ENCODE measurements at places on chromosomes 7 and 10.

DNA sequence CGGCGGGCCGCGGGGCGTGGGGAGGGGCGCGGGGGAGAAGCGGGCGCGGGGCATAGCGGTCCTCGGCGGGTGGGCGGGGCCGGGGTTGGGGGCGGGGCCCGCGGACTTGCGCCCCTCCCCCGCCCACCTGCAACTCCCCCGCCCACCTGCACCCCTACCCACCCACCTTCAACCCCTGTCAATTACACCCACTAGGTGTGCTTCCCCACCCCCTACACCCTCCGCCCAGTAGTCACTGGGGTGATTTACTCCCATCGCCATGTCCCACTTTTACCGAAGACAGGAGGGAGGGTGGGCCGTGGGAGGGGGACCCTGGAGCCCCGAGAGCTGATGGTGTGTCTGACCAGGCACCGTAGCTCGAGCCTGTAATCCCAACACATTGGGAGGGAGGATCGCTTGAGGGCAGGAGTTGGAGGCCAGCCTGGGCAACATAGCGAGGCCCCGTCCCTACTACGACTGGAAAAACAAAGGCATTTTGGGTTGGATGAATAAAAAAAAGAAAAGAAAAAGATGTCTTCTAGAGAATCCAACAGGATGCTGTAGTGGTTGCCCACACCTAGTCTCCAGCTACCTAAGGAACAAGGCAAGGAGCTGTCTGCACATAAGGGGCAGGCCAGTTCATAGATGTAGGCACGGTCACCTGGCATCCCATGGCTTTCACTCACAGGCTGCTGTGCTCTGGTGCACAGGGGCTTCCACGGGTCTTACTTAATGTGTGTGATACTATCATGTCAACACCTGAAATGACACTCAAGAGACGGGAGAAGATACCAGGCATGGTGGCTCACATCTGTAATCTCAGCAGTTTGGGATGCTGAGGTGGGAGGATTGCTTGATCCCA lies 761 bp downstream of the KCTD7 start:
- no peak for DNase-seq

DNA sequence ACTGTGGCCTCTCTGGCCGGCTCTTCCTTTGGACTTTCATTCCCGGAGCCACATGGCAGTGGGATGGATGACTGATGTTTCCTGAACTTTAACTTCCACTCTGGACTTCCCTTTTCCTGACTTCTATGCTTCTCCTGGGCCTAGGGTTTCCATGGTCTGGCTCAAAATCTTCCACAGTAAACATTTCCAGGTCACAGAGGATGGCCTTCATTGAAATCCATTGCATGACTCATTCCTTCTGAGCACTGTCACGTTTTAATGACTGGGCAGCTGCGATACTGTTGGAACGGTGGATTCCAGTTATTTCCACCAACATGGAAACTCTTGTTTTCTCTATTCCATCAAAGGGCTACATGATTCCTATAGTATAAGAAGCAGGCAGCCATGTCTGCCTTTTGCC lies 24.4 kb upstream of the ZNF273 start:
- DNase-seq, result no peak

DNA sequence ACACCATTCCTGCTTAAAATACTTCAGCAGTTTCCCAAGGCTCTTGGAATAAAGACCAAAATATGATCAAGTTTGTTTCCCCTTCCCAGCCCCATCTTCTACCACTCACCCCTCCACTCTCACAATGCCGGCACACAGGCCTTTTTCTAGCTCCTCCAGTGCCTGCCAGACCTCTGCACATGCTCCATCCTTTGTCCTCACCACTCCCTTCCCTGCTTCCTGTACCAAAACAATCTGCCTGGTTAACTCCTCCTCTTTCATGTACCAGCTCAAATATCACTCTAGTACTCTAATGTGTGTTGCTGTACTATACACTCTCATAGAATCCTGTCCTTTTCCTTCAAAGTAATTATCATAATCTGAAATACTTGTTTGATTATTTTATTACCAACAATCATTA lies 19.4 kb downstream of the SCRN1 start:
- no peak for DNase-seq

- DNase-seq, result peak; percentile 97
These were observed 10.7 kb downstream of the AMZ1 start for GRCh38 chr7:2698581-2699288.

- DNase-seq, result no peak
These were observed 10.6 kb upstream of the GRB10 start for GRCh38 chr7:50793120-50793946.

GRCh38 chr10:122021379-122021778 lies 32.4 kb downstream of the TACC2 start:
- DNase-seq, result no peak

DNA sequence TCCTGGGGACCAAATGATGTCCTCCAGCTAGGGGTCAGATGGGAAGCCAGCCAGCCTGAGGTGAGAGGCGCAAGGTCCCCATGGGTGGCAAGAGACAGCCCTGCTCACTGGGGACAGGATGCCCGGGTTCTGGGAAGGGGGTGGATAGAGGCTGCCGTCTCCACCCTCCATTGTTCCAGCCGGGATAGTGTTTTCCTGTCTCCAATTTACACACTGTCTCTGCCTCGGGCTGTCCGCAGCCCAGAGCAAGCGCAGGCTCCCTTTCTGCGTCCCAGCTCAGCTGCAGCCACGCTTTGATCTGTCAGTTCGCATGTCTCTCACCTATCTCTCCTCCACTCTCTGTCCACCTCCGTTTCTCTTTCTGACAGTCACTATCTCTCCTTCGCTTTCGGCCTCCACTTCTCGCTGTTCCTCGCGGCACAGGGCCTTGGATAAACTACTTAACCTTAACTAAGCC lies 2.1 kb downstream of the EPHB4 start:
- no peak for DNase-seq

DNA sequence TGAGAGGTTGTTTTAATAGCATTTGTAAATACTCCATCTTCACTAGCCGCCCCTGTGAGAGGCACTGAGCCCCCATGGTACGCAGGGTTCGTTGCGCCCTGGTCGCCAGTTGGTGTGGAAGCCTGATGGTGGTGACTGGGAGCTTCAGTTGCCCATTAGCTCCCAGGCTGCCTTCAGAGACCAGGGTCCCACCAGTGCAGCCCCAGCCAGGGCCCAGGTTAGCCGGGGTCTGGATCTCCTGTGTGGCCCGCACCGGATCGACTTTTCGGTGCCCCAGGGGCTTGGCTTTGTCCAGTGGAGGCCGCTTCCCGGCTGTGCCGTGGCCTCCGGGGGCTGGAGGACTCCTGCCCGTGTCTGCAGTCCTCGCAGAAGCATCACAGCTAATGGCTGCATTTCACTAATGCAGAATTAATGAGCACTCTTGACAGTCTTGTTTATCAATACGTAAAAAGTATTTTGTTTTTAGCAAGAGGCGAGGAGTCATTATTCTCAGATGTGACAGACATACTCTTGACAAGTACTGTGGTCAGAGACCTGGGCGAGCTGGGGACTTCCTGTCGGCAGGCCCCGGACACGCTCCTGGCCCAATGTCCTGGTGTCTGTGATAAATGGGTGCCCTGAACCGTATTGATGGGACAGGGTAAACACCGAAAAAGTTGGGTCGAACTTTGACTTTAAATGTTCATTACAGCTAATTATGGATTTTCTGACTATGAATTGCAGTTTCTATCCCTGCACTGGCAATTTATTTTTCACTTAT lies 99.8 kb downstream of the NKX6-2 start:
- no peak for DNase-seq

DNA sequence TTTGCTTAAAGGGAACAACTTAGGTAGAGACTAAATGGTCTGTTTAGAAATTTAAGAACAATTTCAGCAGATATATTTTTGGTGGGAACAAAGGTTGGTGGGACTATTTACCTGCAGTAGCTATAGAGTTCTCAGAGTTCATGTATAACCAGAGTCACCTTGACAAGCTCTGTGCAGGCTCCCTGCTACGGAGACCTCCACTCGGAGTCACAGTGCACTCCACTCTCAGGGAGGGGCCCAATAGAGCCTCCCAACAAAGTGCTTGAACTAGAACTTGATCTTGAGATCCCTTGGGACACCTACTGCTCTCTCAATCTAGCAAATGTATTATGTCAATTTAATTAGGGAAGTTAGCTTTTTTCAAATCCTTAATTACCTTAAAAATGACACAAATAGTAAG lies 2.3 kb downstream of the MYPN start:
- DNase-seq, result no peak

- DNase-seq, result no peak
These were observed 48.2 kb downstream of the SLC25A13 start for GRCh38 chr7:96273716-96274115.

GRCh38 chr10:118820326-118821116 lies 65.8 kb upstream of the CACUL1 start:
- no peak for DNase-seq

DNA sequence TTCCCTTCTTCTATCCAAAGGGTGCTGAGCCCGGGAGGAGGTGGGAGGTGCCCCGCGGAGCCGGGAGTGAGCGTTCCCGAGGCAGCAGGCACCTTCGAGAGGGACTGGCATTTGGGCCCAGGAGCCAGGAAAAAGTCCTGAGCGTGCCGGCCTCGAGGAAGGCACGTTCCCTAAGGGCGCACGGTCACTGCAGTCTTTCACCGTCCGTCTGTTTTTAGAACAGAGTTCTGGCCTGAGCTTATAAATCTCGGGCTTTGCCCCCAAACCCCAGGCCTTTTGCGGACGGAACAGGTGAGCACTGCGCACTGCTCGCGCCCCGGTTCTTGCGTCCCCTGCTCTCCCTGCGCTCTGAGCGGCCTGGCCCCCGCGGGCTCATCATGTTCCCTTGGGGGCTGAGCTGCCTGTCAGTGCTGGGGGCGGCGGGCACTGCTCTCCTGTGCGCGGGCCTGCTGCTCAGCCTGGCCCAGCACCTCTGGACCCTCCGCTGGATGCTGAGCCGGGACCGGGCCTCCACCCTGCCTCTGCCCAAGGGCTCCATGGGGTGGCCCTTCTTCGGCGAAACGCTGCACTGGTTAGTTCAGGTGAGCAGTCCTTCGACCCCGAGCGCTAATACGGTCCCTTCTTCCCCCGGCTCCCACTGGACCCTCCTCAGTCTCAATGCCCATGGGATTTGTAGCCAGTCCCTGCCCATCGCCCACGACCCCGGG lies 442 bp downstream of the CYP26C1 start:
- DNase-seq, result no peak

DNA sequence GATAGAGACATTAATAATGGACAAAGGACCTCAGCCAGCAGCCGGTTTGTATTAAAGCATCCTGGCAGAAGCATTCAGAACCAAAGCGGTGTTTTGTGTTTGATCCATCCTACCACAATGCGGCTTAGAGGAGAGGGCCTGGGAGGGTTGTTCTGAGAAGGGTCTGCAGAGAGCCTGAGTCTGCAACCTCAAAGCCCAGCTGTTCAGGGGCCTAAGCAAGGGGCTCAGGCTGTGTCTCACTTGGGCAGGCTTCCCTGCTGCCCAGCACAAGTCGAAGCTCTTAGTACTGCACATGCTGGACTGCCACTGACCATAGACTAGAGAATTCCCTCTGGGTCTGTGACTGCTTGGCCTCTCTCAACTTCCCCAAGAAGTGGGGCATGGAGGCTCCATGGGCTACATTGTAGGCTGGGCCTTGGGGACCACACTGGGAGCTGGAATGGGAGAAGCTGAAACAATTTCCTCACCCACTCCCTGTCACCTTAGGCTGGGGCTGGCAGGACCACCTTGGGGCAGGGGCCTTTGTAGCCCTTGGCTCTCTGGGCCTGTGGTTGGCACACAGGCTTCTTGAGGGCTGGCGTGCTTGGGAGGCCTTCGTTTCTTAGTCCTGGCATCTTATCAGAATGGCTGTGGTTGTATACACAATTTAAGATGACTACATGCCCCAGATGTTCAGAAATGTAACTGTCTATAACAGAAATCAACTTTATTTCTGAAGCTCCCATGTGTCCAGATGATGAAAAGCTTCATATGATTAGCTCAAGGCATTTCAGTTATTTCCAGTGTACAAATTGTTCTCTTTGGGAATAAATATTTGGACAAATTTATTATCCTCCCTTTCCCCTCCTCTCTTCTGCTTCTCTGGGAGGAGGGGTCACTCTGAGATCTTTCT lies 44.5 kb downstream of the LRRC18 start:
- no peak for DNase-seq

GRCh38 chr7:79868010-79868409 lies 266.6 kb upstream of the GNAI1 start:
- no peak for DNase-seq

DNA sequence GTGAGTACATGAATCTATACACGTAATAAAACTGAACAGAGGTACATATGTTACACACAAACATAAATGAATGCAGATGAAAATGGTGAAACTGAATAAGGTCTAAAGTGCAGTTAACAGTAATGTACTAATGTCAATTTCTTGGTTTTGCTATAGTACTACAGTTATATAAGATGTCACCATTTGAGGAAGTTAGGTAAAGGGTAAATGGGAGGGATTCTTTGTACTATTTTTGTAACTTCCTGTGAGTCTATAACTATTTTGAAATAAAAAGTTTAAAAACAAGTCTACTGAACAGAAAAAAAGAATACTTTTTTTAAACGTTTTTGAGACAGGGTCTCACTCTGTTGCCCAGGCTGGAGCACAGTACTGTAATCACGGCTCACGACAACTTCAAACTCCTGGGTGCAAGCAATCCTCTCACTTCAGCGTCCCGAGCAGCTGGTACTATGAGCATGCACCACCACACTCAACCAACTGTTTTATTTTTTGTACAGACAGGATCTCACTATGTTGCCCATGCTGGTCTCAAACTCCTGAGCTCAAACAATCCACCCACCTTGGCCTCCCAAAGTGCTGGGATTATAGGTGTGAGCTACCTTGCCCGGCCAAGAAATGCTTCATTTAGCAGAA lies 71.5 kb downstream of the WAPL start:
- DNase-seq, result no peak

DNA sequence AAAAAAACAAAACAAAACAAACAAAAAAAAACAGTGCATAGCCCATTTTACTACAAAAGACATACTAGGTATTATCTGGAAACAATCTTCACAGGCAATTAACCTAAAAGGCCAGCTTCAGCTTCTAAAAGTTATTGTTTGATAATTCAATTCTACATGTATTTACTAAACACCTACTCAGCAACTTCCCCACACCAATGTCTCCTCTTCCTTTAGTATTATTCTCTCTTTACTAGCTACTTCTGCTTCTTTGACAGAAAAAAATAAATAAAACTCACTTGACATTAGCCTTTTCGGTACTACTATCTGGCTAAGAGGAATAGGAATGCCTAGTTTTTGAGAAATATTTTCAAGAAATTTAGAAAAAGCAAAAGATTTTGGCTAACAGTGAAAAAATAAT lies 2.8 kb downstream of the TM9SF3 start:
- DNase-seq, result no peak

DNA sequence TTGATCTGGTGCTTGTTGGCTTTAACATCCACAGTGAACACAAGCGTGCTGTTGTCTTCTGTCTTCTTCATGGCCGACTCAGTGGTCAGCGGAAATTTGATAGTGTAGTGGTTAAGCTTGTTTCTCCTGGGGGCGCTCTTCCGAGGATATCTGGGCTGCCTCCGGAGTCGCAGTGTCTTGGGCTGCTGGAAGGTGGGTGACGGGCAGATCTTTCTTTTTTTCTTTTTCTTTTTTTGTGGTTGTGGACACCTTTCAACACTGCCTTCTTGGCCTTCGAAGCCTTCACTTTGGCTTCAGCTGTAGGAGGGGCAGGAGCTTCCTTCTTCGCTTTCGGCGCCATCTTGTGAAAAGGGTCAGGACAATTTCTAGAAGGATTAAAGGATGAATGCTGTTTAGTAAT lies 23.8 kb upstream of the RPA3 start:
- DNase-seq, result no peak

Measured in DND-41 (cell line).